Thoracic aorta endothelial cell (primary cell): ENCODE measurements at places on chromosomes 5 and 9. TPM values are rescaled to one million over a fixed set of nuclear protein-coding genes. Genes with fewer than 3 reads are reported as not detected.

Gene SUSD3
- 0.13 and 0.22 TPM in 2 replicates for total RNA-seq

Gene MEIKIN
- not detected in 2 replicates for total RNA-seq

Gene BARHL1
- not detected in 2 replicates for total RNA-seq

Gene HAPLN1
- 0.13 and 0.29 TPM in 2 replicates for total RNA-seq

Gene CDC20B
- 0.13 and 0.22 TPM in 2 replicates for total RNA-seq

Gene KIF12
- 0.22 TPM in 1 of 2 replicates, not detected in the other for total RNA-seq

Gene TMOD1
- 0.27 and 1.2 TPM in 2 replicates for total RNA-seq

Gene RLN2
- 0.22 TPM in 1 of 2 replicates, not detected in the other for total RNA-seq

Gene SPATA6L
- 1.8 and 2.3 TPM in 2 replicates for total RNA-seq

Gene FAM120AOS
- 44.9 and 45.3 TPM in 2 replicates for total RNA-seq

Gene RNF180
- total RNA-seq: 10.6 and 13.1 TPM in 2 replicates
